ENCODE measurements at places on chromosomes 11 and 22.

GRCh38 chr11:65560555-65561418 lies 2.6 kb upstream of the LTBP3 start:
- DNase-seq: no peak

GRCh38 chr11:27616711-27617110 lies 83.5 kb downstream of the BDNF start:
- no peak for DNase-seq

- peak; percentile 34 for DNase-seq
These were observed 22.0 kb downstream of the RSPH14 start for GRCh38 chr22:23119494-23120414.

DNA sequence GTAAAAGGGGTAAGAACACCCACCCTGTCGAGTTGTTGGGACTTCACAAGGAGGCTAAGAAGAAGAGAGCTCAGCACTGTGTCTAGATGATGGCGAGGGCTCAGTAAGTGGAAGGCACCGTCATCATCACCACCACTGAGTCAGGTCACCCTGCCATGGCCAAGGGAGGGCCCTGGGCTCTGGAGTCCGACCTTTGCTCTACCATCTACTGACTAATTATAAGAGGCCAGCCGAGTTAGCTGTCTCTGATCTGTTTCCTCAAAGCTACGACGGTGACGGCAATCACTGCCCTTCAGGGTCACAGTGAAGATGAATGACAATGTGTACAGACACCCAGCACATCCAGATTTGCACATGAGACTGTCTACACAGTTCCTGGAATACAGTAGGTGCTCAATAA lies 29.3 kb downstream of the KIAA0930 start:
- DNase-seq: no peak

GRCh38 chr11:93939084-93939760 lies 81.9 kb upstream of the HEPHL1 start:
- DNase-seq: no peak

GRCh38 chr11:33605703-33606102 lies 94.9 kb downstream of the C11orf91 start:
- DNase-seq: no peak

GRCh38 chr11:26778000-26778757 lies 56.3 kb upstream of the SLC5A12 start:
- DNase-seq: no peak

- no peak for DNase-seq
These were observed 79.0 kb downstream of the LDLRAD3 start for GRCh38 chr11:36022882-36023281.
